ENCODE measurements at places on chromosomes 5 and 9.

GRCh38 chr9:82418334-82418733, 429.8 kb downstream of the SPATA31D1 start:
- DNase-seq = no peak

- no peak for DNase-seq
Observed at GRCh38 chr5:128062172-128062746, 21.3 kb upstream of the SLC12A2 start.

DNA sequence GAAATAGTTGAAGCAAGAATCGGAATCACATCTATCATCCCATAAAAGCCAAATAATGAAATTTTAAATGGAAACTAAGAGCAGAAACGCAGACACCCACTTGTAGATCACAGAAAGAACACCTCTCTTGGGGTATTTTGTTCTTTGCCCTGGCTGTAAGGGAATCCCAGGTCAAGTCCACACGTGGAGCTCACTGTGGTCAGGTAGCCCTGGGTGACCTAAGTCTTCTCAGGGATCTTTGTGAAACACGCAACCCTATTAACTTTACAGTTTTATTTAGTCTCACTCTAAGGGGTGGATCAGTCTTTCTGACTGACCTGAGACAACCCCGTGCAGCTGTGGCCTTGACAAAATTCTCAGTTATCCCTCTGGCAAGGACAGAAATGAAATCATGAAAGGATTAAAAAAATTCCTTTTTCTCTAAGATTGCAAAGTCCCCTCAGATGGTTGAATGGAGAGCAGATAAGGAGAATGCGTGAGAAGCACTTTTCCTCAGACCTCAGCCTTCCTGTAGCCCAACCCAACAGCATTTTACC, 111.6 kb downstream of the NREP start:
- DNase-seq = no peak

DNA sequence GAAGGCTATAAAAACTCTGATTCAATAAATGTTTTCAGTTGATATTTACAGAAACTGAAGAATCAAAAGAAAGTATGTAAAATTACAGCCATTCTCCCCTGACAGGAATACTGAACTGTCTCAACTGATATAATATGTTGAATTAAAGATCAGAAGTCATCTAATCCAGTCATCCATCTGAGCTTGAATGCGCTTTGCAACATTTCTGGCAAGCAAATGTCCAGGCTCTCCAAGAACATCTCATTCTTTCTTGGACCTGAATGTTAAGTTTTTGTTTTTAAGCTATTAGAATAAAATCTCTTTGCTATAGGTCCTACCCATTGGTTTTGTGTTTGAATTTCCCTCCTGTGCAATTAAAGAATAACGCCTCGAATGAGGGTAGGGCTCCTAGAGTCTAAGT, 120.5 kb downstream of the MPDZ start:
- DNase-seq = no peak

DNA sequence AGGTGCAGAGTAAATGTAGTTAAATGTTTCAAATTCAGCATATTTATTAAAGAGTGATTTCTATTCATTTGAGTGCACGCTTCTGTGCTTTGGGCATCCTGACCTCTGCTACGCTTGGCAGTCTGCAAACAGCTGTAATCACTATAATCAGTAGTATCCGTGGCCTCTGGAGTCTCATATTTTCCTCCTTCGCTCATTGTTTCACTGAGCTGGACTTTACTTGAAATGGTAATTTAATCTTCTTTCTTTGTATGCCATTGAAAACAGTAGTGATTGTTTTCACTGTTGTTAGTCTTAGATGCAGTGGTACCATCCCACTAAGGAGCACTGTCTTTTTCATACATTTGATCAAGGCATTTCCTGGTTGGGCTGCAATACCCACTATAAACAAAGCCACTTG, 43.5 kb upstream of the CAVIN4 start:
- DNase-seq = no peak
